ENCODE measurements at places on chromosomes 6 and 20.

DNA sequence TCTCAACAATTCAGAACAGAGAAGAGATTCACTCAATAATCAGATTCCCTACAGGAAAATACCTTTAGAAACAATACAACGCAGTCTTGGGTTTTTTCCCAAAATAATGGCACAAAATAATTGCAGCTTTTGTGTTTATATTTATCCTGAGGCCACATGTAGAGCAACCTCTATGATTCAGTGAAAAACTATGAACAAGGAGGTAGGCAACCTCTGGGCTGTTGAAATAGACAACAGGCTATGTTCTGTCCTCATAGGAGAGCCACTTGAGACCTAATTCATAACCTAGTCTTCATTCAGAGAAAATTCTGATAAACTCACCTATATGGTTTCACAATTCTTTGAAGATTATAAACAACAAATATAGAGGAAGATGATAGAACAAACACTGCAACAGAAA, 118.3 kb downstream of the KHDC1L start:
- no peak for DNase-seq

GRCh38 chr6:4358414-4359107, 223.2 kb upstream of the ECI2 start:
- no peak for DNase-seq

GRCh38 chr6:7591770-7592169, 1.8 kb downstream of the SNRNP48 start:
- DNase-seq, result no peak

- no peak for DNase-seq
Observed at GRCh38 chr20:20480126-20480525, 112.2 kb downstream of the INSM1 start.

DNA sequence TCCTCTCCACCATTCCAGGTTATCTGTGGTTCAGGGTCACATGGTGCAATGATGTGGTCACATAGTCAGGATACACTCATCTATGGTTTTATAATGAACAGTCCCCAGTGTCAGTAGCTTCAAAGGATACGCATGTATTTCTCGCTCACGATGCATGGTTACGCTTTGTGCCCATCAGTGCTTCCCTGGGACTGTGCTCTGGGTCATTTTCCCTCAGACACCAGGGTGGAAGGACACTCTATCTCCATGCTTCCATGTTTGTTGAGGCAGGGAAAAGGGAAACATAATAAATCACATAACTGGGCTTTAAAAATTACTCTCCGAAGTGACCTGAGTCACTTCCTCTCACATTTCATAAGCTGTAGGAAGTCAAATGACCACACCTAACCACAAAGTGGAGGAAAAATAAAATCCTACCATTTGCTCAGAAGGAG, 394.8 kb upstream of the NOX3 start:
- no peak for DNase-seq

DNA sequence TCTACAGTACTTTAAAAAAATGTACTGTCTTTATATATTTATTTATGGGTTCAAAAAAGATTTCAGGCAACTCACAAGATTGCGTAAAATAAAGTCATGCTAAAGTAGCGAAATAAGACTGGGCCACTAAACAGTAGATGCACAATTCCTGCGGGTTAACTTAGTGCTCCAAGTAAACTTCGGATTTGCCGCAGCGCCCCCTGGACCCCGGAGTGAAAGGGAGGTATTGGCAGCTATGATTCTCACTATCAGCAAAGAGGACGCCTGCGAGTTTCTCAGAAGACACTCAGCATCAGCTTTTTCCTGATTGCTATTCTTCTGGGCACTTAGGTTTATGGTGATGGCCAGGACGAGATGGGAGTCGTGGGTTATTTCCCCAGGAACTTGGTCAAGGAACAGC, 1.4 kb downstream of the OTOR start:
- DNase-seq, result no peak

Measured in B cell (primary cell).